ENCODE measurements at places on chromosomes 13 and 19.

GRCh38 chr13:37868691-37869505 lies 674 bp downstream of the TRPC4 start:
- DNase-seq, result peak; percentile 14

- peak; percentile 81 for DNase-seq
Measured at GRCh38 chr13:95191821-95192563, 109.3 kb downstream of the ABCC4 start.

DNA sequence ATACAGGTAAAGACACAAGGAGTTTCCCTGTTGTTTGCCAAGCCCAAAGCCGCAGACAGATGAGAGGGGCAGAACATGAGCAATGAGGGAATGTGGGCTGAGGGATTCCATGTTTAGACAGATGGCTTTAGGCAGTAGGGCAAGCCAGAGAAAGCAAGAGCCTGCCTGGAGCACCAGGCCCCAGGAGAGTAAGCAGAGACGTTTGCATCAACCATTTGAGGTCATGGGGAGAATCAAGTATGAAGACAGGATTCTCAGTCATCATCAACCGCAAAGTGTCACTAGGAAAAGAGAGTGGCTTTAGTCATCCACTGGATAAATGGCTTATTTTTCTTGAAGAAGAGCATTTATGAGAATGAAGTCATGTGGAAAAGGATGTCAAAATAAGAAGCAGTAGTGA lies 184.7 kb downstream of the COG6 start:
- no peak for DNase-seq

- DNase-seq, result no peak
Measured at GRCh38 chr13:100738176-100738855, 63.7 kb upstream of the TMTC4 start.

GRCh38 chr19:34499155-34499834 lies 17.7 kb downstream of the WTIP start:
- DNase-seq, result no peak

GRCh38 chr19:35404879-35405622 lies 34.2 kb downstream of the GPR42 start:
- no peak for DNase-seq

GRCh38 chr19:54307389-54308020 lies 5.5 kb downstream of the LILRA5 start:
- no peak for DNase-seq

DNA sequence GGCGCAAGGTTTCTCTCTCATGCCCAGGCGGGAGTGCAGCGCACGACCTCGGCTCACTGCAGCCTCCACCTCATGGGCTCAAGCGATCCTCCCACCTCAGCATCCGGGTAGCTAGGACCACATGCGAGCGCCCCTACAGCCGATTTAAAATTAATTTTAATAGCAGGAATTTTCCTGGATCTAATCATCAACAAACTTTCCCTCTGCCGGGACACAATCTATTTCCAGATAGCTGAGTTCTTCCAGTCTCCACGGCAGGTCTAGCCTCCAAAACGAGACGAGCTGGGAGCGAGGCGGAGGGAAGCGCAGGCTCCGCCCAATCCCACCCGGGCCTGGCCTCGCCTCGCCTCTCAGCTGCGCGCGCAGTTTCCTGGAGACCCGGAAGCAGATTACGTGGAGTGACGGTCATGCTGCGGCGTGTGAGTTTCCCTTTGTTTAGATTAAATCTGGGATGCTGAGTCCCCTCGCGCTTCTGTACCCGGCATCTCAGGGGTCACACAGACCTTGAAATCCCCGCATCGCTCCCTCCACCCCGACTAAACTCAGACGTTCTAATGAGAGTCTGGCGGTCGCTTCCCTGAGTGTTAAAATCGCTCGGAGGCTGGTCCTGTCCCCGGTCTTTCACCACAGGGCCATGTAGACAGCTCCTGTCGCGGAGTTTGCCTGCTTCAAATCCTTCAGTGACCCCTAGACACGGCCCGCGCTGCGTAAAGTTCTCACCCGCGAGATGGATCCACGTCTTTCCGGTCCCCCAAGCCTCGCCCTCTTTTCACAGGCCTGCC lies at the start of gene ZNF880:
ZNF880 (plus strand) TSS at position 365 of the 782 bp plus-strand sequence; CDS start at position 408, 43 bp downstream.
- DNase-seq, result peak; percentile 89

DNA sequence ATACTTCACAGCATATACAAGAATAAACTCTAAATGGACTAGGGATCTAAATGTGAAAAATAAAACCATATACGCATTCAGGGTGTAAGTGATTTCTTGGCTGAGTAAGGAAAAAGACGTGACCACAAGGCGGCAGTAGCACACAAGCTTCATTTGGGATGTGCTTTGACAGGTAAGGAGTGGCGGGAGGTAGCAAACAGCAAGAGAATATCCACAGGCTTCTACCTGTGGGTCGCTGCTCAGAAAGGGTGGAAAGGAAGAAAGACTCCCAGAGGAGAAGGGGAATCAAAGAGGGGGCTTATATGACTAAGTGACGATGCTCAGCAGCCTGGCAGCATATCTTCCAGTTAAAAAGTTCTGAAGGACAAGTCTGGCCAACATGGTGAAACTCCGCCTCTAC lies 2.5 kb upstream of the ZNF121 start:
- peak; percentile 35 for DNase-seq

DNA sequence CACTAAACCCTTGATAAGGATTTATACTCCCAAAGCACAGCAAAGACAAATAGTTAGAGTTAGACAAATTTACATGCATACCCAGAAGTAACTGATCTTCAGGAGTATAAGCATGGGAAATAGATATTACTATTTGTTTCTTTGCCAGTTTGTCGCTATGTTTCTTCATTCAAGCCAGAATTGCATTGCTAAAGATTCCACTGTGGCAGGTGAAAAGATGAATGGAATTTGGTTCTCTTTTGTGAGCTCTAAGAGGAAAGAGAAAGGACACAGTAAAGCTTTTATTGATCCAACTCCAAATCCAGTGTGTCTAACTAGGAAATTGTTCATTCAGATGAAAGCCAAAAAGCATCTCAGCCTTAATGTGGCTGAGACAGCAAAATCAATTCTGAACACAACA lies 292.3 kb upstream of the SPRY2 start:
- DNase-seq, result no peak

DNA sequence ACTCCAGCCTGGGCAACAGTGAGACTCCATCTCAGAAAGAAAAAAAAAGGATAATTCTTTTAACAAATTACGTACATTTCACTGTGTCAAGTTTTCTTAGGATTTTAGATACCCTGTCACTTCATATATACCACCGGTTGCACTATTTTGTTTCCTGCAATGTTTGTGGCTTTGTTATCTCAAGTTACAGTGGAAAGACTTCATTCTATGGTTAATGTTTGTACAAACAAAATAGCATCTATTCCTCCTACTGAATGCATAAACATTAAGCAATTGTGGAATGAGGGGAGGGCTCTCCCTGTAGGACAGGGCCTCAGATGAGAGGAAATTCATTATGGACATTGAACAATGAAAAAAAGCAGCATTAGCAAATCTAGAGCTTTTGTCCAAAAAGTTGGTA lies 120.1 kb downstream of the DNAJC3 start:
- no peak for DNase-seq

DNA sequence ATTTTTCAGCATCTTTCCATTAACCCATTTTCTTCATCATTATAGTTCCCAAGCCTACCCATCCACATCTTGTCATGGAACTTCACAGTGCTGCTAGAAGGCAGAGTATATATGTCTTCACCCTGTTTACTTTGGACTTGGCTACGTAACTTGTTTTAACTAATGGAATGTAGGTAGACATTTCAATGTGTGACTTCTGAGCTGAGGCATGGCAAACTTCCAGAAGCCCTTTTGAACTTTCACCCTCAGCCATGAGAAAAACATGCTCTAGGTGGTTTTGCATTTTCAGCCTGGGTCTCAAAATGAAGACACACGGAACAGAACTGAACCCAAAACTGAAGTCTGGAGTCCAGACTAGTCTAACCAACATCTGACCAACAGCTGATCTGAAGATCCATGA lies 3.2 kb downstream of the TEX30 start:
- DNase-seq, result no peak

- DNase-seq, result no peak
Measured at GRCh38 chr19:19542507-19542906, 4.4 kb downstream of the CILP2 start.

DNA sequence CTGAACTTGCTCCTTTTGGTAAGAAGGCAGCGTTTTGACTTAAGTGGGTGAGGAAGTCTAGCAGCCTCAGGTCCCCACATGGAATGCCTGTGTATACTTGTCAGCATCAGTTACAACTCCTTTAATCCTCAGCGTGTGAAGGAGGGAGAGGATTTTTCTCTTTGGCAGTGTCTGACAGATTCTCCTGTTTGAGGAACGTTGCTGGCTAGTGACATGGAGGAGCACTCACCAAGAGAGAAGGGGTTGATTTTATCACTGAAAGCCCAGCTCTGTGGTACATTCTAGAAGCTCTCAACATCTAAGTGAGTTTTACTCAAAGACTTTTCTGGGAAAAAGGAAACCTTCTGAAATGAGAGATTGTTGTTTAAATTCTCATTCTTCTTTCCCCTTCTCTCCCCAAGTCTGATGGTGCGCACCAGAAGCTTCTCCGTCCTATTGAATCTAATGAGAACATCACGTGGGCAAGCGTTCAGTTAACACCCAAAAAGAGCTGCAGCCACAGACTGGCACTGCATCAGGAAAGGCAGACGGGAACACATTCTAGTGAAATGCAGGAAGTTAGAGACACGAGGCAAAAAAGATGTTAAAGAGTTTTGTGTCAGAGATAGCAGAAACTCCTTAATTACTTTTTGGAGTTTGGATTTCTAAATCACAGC lies 58.2 kb downstream of the GJA3 start:
- no peak for DNase-seq

DNA sequence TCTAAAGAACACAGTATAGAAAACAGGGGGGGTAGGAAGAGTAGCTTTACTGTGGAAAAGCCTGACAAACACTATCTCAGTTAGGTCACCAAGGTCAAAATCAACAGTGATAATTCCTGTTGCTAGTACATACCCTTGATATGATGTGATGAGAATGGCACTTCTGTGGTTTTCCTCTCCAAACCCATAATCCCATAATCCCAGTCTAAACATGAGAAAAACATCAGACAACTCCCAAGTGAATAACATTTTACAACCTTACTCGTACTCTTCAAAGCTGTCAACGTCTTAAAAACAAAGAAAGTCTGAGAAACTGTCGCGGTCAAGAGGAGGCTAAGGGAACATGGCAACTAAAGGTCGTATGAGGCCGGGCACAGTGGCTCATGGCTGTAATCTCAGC lies 137.6 kb downstream of the FOXO1 start:
- DNase-seq, result no peak

Data from iPS-NIHi11 (cell line).